ENCODE measurements at places on chromosomes 3 and 15.

GRCh38 chr3:102255736-102256135, 179.1 kb upstream of the ZPLD1 start:
- DNase-seq: no peak

- no peak for DNase-seq
Observed at GRCh38 chr15:68113273-68113672, 59.2 kb downstream of the PIAS1 start.

- DNase-seq: no peak
Observed at GRCh38 chr15:45393851-45394250, 15.5 kb upstream of the GATM start.

DNA sequence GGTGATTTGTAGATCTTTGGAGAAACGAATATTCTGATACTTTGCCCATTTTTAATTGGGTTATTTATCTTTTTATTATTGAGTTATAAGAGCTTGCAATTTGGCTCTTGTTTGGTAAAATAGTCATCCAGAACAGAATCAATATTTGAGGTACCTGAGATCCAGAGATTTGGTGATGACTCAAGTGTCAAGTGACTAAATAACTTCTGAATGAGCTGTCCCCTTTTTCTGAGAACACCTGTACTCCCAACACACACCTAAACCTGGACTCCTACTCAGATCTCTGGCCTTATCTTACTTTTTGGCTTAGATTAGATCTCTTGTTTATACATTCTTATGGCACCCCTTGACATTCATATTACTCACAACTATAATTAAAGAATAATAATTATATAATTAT, 3.1 kb upstream of the TRA2B start:
- no peak for DNase-seq

- no peak for DNase-seq
Observed at GRCh38 chr3:51940648-51941462, 849 bp downstream of the RRP9 start.

- DNase-seq: peak; percentile 27
Observed at GRCh38 chr3:170258105-170258487, 35.9 kb downstream of the PRKCI start.

GRCh38 chr3:72593881-72594397, 254.3 kb downstream of the SHQ1 start:
- no peak for DNase-seq

DNA sequence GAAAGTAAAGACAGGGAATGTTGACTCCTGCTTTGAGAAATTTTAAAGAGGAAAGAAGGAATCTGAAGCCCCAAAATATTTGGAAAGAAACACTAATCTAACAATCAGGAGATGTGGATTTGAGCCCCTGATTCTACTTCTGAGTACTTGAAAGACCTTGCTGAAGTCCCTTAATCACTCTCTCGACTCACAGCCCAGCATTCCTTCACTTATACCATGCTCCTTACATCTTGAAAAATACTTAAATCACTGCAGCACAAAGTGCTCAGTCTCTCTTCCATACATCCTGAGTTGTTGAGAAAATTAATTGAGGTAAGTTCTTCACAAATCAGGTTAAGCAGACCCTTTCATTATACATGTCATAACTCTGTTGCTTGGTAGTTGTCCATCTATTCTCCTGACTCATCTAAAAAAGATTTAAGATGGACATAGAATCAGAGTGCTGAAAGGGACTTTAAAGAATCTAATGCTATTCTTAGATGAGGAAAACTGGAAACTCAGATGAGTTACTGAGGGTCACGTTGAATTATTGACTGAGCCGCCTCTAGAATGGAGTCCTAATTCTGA, 72.8 kb upstream of the THSD4 start:
- no peak for DNase-seq

DNA sequence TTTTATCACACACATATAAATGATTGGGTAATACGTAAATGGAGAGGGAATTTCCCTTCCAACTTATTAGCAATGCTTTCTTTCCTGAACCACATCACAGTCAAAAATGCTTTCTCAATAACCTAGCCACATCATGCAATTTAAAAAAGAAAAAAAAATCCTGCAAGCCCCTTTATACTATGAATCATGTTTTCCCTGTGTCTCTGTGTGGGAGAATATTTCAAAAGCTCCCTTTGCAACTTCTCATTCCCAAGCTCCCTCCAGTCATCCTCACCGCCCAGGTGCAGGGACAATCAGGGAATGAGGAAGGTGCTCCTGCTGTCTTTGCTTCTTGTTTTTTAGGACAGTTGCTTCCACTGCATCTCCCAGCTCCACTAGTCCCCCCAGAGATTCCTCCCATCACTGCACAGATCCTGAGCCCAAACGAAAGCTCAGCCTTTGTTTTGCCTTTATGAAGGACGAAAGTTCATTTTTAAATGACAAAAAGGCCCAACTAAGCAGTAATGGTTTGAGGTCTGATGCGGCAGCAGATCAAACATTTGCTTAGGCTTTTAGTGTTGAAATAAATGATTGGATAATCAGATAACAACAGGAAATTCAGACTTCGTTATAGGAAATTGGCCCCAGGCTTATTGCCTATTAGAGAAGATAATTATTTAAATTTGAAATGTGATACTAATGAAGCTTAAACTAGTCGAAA, 47.8 kb upstream of the ADGRG7 start:
- no peak for DNase-seq

GRCh38 chr3:3654916-3655315, 144.3 kb upstream of the LRRN1 start:
- no peak for DNase-seq

- DNase-seq: no peak
Observed at GRCh38 chr3:30988769-30989168, 94.3 kb upstream of the GADL1 start.
